Stimulated activated CD8-positive, alpha-beta memory T cell treated with anti-CD3 and anti-CD28 coated beads, Interleukin-2, amount 100 ng/mL, for 48 hours (primary cell): ENCODE measurements at places on chromosomes 6 and 20.

DNA sequence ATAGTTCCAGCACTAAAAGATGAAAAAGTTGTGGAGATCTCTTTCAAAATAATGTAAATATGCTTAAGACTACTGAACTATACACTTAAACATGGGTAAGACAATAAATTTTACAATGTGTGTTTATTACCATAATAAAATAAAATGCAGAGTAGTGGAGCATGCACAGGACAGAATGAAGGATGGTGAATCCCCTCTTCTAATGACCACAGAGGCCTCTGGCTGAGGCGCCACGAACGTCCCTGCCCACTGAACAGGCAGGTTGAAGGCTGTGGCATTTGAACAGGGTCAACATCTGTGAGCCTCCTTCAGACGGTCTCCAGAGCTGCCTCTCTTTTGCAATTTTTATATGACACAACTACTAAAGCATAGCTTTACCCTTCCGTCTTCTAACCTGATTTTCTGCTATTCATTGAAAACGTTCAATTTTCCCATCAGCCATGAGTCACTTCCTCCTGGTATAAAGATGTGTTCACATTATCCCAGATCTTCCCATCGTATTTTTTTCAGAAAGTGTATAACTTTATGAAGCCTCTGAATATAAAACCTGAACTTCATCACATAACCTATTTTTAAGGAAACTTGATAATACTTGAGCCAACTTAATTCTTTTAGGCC is 37.8 kb downstream of the ADGRF4 start:
- no peak for DNase-seq

DNA sequence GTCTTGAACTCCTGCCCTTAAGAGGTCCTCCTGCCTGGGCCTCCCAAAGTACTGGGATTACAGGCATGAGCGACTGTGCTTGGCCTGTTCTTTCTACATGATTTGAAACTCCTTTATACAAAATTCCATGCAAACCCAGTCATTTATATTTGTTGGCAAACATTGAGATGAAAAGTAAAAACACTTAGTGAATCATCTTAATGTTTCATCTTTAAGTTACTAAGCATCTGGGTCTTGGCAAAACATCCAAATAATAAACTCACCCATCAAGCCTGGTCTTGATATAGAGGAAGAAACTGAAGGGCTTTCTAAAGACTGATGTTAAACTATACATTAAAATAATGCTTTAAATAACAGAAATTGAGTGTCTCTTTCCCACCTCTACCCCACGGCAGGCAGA is 95.1 kb downstream of the FUT9 start:
- no peak for DNase-seq

DNA sequence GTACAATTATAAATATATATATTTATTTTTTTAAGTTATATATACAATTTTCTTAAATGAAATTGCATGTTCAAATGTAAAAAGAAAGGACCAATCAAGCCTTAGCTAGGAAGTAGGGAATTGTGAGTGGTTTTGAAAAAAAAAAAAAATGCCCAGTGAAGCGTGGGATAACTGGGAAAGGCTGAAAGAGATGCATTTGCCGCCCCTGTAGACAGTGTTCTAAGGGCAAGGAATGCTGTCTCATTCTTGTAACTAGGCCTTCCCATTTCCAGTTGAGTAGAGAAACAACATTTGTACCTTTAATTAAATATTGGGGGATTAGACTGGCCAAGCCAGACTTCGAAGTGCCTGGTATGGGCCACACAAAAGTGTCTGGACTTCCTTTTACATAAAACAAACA is 430.1 kb upstream of the SLC35B3 start:
- DNase-seq: no peak

- DNase-seq: no peak
These were observed 22.5 kb downstream of the THBS2 start for GRCh38 chr6:169230946-169231789.

- no peak for DNase-seq
These were observed 122.1 kb downstream of the LRRC1 start for GRCh38 chr6:53916804-53917463.

DNA sequence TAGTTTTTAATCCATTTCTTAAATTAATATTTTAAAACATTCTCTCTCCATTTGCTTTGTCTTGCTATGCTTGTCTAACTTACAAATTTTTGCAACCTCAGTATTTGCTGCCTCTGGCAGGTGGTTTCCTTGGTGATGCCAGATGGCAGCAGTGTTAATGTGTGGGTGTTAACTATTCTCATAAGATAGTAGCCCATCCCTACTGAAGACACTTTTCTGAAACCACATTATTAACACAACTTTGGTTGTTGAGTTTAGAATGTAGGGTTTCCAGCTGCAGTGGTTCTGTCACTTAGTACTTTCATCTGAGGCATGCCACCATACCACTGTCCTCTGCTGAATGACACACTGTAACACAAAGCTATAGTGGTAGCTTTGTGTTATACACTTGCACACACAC is 75.1 kb downstream of the MYO6 start:
- no peak for DNase-seq

- no peak for DNase-seq
These were observed 22.7 kb downstream of the HIVEP1 start for GRCh38 chr6:12034837-12035236.

DNA sequence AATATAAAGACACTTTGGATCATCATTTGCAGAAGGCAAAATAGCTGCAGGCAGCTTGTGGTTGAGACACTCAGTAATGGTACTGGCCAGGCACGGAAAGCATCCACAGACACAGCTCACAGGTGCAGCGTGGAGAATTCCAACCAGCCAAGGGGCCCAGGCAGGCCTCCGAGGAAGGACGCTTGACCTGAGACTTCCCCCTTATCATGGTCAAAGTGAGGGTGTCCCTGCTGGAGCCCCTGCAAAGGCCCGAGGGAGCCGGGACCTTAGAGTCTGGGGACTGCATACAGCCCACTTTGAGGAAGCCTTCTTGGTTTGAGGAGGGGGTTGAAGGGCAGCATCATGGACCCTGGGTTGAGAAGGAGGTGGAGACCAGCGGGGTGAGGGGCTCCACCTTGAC is 15.1 kb upstream of the MYT1 start:
- DNase-seq: no peak

GRCh38 chr6:111096246-111096645 is 8.9 kb downstream of the SLC16A10 start:
- no peak for DNase-seq

- no peak for DNase-seq
These were observed 39.7 kb downstream of the TRAM2 start for GRCh38 chr6:52537001-52537753.

- DNase-seq: no peak
These were observed 89.6 kb upstream of the SLC35F1 start for GRCh38 chr6:117817499-117817898.

DNA sequence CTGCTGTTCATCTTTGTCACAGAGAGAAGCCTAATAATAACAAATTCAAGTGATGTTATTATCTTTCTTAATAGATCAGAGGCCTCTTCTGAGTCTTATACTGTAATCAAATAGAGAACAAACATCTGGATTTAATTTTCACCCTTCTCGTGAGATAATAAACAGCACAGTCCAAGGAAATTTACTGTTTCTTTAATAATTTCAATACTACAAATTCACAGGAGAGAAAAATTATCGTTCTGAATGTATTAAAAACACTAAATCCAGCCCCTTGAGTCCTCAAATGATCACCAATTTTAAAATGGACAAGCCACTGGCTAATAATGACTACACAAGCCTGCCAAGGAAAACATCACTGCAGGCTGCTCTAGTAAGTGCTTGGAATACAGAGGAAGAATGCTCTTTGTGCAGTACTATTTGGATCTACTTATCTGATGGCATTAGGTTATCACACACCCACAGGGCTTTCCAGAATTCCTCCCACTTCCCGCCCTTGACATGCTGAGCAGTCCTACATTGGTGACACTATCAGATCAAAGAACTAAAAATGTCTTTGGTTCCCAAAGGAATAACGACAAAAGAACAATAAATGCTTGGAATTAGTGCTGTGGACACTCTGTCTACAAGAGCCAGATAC is 38.1 kb downstream of the SYNE1 start:
- no peak for DNase-seq

DNA sequence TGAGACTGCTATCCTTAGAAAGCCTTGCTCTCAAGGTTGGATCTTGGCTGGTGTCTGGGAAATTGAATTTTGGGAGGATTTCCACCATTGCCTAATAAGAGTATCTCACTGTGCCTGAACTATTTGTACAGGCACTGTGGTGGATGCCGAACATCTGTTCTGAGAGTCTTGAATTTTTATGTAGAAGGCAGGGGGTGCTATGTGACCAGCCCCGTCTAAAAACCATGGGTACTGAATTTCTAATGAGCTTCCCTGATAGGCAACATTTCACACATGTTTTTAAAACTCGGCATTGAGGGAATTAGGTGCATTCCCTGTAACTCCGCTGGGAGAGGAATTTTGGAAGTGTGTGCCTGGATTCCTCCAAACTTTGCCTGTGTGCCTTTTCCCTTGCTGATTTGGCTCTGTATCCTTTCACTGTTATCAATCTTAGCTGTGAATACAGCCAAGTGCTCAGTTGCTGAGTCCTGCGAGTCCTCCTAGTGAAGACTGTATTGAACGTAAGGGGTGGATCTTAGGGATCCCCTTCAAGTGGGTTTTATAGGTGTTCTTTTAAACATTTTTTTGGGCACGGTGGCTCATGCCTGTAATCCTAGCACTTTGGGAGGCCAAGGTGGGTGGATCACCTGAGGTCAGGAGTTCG is 27.6 kb upstream of the SCAF8 start:
- no peak for DNase-seq

- DNase-seq: no peak
These were observed 3.6 kb upstream of the HSPA12B start for GRCh38 chr20:3728876-3729275.

DNA sequence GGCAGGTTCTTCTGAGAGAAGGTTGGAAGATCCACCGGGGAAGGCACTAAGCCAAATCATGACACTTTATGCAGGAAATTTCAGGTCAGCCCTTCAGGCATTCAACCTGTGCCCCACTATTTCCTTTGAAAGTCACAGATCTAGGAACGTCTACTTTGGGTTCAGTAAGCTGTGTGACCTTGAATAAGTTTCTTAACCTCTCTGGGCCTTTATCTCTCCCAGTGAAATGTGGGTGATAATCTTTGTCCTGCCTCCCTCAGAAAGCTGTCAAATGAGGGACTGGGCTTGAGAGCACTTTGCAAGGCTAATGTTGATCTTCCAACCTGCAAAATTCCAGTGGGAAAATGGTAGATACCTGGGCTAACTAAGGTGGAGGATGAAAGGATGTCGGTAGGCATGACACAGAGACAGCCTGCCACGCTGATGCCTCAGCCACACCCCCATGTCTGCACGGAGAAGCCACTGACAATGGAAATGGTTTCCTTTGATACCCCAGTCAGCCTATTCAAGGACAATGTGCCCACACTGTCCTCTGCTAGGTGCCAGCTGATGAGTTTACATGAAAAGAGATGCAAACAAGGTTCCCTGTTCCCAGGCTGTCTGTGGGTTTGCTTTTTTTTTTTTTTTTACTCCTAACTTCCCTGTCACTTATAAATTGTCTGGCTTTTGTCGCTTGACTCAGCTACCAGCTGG is 9.3 kb downstream of the BNIP5 start:
- no peak for DNase-seq

- no peak for DNase-seq
These were observed 198.5 kb upstream of the TAB2 start for GRCh38 chr6:149118737-149119653.

DNA sequence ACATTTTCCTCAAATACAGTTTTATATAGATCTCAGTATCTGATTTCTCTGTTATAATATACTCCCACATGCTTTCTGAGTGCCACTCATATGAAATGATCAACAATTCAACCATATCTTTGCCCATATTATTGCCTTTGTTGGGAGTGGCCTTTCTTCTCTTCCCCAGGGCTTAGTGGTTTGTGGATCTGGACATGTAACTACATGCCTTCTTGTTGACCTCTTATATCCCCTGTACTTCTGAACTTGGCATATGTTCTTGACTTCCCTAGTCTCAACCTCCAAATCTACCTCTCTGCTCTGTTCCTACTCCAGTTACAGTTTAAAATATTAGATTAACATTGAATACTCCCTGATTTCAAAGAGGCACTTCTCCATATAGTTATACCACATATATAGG is 34.3 kb upstream of the PRIM2 start:
- DNase-seq: no peak

DNA sequence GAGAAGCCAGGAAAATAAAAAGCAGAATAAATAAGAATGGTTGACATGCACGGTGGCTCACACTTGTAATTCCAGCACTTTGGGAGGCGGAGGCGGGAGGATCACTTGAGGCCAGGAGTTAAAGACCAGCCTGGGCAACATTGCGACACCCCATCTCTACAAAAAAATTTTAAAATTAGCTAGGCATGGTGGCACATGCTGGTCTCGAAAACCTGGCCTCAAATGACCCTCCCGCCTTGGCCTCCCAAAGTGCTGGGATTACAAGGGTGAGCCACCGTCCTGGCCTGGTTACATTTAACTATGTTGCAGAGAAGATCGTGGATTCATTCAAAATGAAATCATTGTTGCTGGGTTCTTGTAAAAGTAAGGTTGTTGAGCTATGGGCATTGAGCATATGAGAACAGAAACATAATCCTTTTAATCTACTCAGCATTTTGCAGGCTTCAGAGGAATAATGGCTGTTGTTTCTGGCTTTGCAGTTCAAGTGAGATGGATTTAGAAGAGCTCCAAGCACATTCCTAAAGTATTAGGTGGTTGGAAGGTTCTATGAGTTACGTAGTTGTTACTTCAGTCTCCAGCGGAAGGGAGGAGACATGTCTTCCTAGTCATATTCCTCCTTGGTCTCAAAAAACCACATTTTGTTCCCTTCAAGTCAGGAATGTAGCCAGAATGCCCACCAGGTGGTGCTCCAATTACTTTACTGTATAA is 45.6 kb upstream of the RAB23 start:
- DNase-seq: no peak

DNA sequence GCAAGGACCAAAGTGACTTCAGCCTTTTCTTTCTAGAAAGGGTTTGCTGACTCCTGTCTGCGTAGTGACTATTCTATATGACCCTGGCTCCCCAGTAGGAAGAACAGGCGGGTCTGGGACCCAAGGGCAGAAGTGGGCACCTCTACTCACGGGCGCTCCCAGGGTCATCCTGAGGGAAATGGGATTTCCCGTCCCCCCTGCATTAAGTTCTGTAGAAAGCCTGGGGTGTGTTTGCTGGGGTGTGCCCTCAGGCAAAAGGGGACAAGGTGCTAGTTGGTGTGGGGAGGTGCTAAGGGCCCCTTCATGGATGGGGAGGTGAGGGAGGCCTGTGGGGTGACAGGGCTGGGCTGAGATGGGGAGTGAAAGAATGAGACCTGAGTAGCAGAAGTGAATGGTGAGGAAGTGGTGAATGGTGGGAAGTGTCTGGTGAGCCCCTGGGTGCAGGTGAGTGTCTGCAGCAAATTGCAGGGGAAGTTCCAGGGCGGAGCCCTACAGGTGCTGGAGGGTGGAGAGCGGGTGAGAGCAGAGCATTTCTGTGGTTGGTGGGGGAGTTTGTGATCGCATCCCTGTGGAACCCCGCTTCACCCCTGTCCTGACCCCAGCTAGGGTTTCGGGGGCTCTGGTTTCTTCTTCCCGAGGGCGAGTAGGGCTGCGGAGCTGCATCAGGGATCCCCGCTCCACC is 21.1 kb downstream of the RAET1L start:
- DNase-seq: no peak

DNA sequence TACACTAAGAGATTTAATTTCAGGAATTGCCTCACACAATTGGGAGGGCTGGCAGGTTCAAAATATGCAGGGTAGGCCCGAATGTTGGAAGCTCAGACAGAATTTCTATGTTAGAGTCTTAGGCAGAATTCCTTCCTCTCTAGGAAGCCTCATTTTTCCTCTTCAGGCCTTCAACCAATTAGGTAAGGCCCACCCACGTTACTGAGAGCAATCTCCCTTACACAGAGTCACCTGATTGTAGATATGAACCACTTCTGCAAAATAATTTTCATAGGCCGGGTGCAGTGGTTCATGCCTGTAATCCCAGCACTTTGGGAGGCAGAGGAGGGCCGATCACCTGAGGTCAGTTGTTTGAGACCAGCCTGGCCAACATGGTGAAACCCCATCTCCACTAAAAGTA is 50.2 kb upstream of the HIVEP1 start:
- no peak for DNase-seq
